ENCODE measurements at places on chromosomes 3 and 15. TPM values are rescaled to one million over a fixed set of nuclear protein-coding genes. Genes with fewer than 3 reads are reported as not detected.

The GRM7 gene
- not detected for total RNA-seq

The NAALADL2 gene
- total RNA-seq: not detected

The LRTM1 gene
- total RNA-seq: not detected

The WNT5A gene
- total RNA-seq: not detected

The SCN11A gene
- total RNA-seq: 0.05 TPM

The PLOD2 gene
- 0.22 TPM for total RNA-seq

GRCh38 chr15:70835841-70836240, 18.1 kb downstream of the LARP6 start:
- no peaks in the 10 kb centered on the region for H3K4me1 ChIP-seq
- H3K4me3 ChIP-seq: no peak overlapping the region
- no peak overlapping the region for H3K27ac ChIP-seq

DNA sequence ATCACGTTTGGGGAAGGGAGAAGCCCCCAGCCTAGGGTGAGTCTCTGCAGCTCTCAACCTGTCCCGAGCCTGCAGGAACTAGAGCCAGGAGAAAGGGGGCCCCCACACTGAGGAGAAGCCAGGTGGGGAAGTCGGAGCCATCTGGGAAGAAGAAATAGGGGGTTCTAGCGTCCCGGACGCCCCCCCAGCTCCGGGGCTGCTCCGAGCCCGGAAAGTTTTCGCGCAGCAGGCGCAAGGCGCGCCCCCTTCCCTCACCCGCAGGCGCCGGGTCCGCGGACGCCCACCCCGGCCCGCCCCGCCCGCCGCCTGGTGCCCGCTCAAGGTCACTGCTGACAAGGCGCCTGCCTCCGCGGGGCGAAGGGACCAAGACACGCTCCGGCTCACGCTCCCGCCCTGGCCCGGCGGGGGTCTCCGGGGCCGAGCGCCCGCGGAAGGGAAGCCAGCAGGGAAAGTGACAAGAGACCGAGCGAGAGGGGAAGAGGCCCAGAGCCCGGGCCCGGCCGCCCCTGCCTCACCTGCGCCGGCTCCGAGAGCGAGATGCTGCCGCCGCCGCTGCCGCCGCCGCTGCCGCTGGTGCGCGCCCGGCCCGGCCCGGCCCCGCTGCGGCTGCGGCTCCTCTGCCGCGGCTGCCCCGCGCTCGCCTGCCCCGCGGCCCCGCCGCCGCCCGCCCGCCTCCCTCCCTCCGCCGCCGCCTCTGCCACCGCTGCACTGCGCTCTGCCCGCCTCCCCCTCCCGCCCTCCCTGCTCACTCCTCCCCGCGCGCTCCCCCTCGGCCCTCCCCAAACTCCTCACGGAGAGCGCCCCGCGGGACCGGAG, 108.4 kb upstream of the SLC6A11 start:
- H3K4me1 ChIP-seq: peaks cover 5% of the 10 kb centered on the region
- no peak overlapping the region for H3K27ac ChIP-seq
- DNase-seq: no peak
- no peak overlapping the region for H3K4me3 ChIP-seq

GRCh38 chr15:53114960-53115359, 324.8 kb upstream of the ONECUT1 start:
- no peak overlapping the region for H3K4me3 ChIP-seq
- DNase-seq: no peak
- no peaks in the 10 kb centered on the region for H3K4me1 ChIP-seq
- no peaks in the 10 kb centered on the region for H3K36me3 ChIP-seq
- no peak overlapping the region for H3K27ac ChIP-seq
- peaks cover 8% of the 10 kb centered on the region for H3K27me3 ChIP-seq

DNA sequence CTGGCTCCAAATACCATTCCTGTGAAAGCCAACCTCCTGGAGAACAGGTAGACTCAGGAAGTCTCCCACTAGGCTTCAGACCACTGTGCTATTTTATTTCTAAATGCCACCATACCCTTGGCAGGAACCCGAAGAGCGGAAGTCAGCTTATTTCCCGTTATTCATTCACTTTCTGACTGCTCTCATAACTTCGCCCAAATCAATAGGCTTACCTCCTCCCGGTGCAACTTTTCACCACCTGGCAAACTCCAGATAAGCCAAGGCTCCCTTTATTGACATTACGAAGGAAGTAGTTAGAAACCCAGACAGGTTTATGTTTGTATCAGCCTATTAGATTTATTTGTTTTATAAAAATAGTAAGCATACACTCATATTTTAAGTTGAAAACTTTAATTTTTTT, 3.3 kb upstream of the CCDC54 start:
- no peaks in the 10 kb centered on the region for H3K4me1 ChIP-seq
- no peaks in the 10 kb centered on the region for H3K36me3 ChIP-seq
- no peak overlapping the region for H3K4me3 ChIP-seq
- no peak for DNase-seq

- H3K36me3 ChIP-seq: no peaks in the 10 kb centered on the region
- no peak overlapping the region for H3K4me3 ChIP-seq
- H3K27ac ChIP-seq: no peak overlapping the region
- H3K4me1 ChIP-seq: no peaks in the 10 kb centered on the region
- H3K27me3 ChIP-seq: peaks cover 6% of the 10 kb centered on the region
- no peak for DNase-seq
These were observed 135.2 kb upstream of the SLC6A11 start for GRCh38 chr3:10680796-10681195.

DNA sequence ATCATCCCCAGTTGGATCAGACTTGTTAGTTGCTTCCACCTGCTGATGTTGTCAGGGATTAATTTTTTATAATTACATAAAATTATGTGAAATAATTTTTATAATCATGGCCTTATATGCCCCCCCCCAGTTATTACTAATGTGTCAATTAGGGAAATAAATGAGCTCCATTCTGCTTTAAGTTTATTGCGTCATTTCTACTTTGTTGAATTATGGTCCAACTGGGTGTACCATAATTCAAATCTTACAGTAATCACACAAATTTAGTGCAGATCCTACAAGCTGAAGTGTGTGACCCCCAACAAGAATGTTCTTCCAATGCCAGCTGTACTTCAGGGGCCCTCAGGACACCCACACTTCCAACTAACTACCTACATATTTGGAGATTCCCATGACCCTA, 7.5 kb upstream of the NDN start:
- no peak overlapping the region for H3K4me3 ChIP-seq
- H3K4me1 ChIP-seq: no peaks in the 10 kb centered on the region
- no peaks in the 10 kb centered on the region for H3K36me3 ChIP-seq
- no peak for DNase-seq
- no peak overlapping the region for H3K27ac ChIP-seq
- peaks cover 3% of the 10 kb centered on the region for H3K27me3 ChIP-seq

- no peaks in the 10 kb centered on the region for H3K36me3 ChIP-seq
- peaks cover 4% of the 10 kb centered on the region for H3K27me3 ChIP-seq
- no peak overlapping the region for H3K27ac ChIP-seq
- H3K4me3 ChIP-seq: no peak overlapping the region
These were observed 93.7 kb downstream of the MYLK start for GRCh38 chr3:123790254-123791072.

DNA sequence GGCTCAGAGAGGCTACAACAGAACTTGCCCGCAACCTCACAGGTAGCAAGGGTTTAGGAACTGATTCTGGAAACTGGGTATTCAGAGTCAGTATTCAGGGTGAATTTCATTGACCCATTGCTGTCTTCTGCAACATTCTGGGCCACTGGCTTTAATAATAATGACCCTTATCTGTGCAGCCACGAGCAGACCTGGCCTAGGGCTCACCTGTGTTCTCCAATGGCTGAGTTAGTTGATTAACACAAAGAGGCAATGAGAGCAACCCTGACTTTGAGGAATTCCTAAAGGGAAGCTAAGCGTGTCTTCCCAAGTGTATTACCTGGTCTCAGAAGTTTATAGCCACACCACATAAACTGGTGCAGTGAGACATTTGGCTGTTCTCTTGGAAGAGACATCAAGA, 289.9 kb downstream of the EPHB1 start:
- no peaks in the 10 kb centered on the region for H3K36me3 ChIP-seq
- H3K4me1 ChIP-seq: no peaks in the 10 kb centered on the region
- no peak overlapping the region for H3K27ac ChIP-seq
- no peak for DNase-seq
- H3K27me3 ChIP-seq: no peaks in the 10 kb centered on the region

- peaks cover 2% of the 10 kb centered on the region for H3K27me3 ChIP-seq
- no peak overlapping the region for H3K4me3 ChIP-seq
- H3K36me3 ChIP-seq: no peaks in the 10 kb centered on the region
- H3K27ac ChIP-seq: no peak overlapping the region
These were observed 4.6 kb downstream of the ANXA2 start for GRCh38 chr15:60392986-60393790.

DNA sequence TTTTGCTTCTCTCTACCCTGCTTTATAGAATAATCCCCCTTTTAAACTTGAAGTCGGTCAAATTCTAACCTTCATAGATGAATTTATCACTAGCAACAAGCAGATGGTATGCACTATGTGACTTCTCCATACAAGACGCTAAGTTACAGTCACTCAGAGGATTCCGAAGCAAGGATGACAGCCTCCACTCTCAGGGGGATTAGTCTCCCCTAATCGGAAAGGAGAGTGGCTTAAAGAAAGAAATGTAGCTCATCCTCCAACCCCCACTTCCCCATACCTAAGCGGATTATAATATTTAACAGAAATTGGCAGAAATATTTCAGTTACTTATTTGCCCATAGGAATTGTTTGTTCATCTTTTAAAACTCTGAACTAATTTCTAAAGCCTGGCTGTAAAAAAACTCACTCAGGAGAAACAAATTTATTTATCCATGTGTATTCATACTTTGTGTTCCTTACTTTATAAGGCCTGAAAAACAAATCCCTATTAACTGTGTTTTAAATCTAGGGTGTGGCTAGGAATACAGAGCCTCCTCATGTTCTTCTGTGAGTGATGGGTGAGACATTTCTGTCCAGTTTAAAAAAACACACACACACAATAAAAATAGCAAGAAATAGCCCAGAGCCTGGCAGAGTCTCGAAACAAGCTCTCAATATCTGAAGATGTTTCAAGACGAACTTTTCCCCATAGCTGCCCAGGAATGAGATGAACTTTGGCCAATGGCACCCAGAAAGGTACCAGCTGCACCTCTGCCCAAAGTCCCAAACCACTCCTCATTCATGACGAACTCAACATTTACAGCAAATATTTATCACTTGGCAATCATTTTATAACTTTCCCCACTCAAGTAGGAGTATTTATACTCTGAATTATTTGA, 18.7 kb downstream of the SIAH2 start:
- peaks cover 68% of the 10 kb centered on the region for H3K36me3 ChIP-seq
- no peak overlapping the region for H3K4me3 ChIP-seq
- no peaks in the 10 kb centered on the region for H3K27me3 ChIP-seq
- peak overlapping the region; percentile 73 for H3K27ac ChIP-seq

GRCh38 chr3:140910860-140911259, 30.8 kb upstream of the SLC25A36 start:
- no peaks in the 10 kb centered on the region for H3K36me3 ChIP-seq
- DNase-seq: no peak
- no peaks in the 10 kb centered on the region for H3K4me1 ChIP-seq
- H3K27me3 ChIP-seq: peaks cover 4% of the 10 kb centered on the region
- H3K27ac ChIP-seq: no peak overlapping the region
- no peak overlapping the region for H3K4me3 ChIP-seq

GRCh38 chr3:99957151-99957796, 139.6 kb downstream of the CMSS1 start:
- H3K4me3 ChIP-seq: no peak overlapping the region
- peaks cover 2% of the 10 kb centered on the region for H3K4me1 ChIP-seq
- DNase-seq: no peak

DNA sequence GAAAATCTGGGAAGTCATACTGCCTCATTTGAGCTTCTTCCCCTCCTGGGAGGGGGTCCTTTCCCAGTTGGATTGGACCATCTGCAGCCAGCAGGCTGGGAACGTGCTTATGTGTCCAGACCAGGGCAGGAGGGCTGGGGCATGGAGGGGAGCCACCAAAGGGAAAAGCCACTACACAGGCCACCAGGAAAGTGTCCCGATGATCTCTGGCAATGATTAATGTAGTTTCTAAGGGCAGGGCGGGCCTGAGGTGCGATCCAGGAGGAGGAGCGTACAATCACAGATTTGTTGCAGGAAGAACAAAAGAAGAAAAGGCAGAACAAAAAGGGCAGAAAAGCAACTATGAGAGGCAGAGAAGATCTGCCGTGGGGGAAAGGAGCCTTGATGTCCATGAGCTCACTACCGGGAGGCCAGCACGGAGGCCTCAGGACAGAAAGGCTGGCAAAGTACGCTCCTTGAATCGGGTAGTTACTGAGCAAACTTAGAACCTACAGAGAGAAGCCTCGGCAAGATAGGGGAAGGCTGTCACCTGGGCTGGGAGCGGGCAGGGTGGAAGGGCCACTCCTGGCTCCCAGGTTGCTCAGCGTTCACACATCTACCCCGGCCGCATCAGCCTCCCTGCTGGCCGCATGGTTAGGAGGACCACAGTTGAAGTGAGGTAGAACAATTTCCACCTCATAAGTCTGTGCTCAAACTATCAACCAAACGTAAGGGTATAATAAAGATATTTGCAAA, 79.5 kb upstream of the PCSK6 start:
- DNase-seq: no peak
- no peaks in the 10 kb centered on the region for H3K4me1 ChIP-seq
- H3K27ac ChIP-seq: no peak overlapping the region
- H3K27me3 ChIP-seq: peaks cover 15% of the 10 kb centered on the region
- H3K4me3 ChIP-seq: no peak overlapping the region

- H3K27ac ChIP-seq: peak overlapping the region; percentile 54
- H3K36me3 ChIP-seq: peaks cover 38% of the 10 kb centered on the region
- no peak for DNase-seq
- no peaks in the 10 kb centered on the region for H3K27me3 ChIP-seq
- peaks cover 76% of the 10 kb centered on the region for H3K4me1 ChIP-seq
- H3K4me3 ChIP-seq: no peak overlapping the region
These were observed 28.5 kb downstream of the RFTN1 start for GRCh38 chr3:16484984-16485383.

DNA sequence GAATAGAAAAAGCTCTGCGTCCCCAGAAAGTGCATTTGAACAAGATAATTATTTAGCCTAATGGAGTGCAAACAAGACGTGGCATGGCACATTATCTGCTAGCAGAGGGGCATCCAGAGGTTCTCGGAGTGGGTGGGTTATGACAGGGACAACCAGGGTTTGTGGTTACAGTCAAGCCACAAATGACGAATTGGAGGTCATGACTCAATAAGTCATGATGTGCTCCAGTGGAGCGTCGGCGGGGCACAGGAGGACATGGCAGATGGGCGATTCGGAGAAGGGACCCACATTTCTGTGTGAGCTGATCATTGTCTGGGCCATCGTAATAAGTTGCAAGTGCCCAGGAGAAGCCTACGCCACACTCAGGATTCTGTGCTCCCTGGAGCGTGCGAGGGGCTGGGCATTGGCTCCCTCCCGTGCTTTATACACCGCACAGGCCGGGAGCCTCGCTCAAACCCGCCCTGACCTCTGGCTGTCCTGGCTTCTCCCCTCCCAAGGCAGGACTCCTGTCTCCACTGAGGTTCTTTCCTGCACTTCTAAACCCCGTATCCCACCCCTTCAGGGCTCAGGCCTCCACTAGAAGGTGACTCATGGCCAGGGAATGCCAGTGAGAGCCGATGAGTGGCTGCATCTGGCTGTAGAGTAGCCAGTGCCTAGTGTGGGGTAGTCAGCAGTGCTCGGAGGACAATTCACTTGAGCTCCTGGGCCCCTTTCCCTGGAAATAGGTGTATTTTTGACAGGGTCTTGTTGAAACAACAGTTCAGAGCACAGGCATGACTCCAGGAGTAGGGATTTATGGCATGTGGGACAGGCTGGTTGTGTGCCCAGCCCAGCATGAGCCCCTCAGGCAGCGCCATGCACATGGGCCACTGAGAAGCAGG, 67.4 kb downstream of the GRIP2 start:
- peaks cover 24% of the 10 kb centered on the region for H3K36me3 ChIP-seq
- no peaks in the 10 kb centered on the region for H3K4me1 ChIP-seq
- no peak for DNase-seq
- no peak overlapping the region for H3K27ac ChIP-seq
- H3K27me3 ChIP-seq: no peaks in the 10 kb centered on the region

GRCh38 chr15:68271854-68272471, 5.6 kb upstream of the FEM1B start:
- no peaks in the 10 kb centered on the region for H3K27me3 ChIP-seq
- no peak overlapping the region for H3K27ac ChIP-seq
- no peak for DNase-seq
- H3K4me3 ChIP-seq: no peak overlapping the region
- no peaks in the 10 kb centered on the region for H3K36me3 ChIP-seq
